ENCODE measurements at places on chromosomes 7 and 10.

GRCh38 chr10:95896071-95896850 lies 11.5 kb upstream of the CC2D2B start:
- DNase-seq: no peak

DNA sequence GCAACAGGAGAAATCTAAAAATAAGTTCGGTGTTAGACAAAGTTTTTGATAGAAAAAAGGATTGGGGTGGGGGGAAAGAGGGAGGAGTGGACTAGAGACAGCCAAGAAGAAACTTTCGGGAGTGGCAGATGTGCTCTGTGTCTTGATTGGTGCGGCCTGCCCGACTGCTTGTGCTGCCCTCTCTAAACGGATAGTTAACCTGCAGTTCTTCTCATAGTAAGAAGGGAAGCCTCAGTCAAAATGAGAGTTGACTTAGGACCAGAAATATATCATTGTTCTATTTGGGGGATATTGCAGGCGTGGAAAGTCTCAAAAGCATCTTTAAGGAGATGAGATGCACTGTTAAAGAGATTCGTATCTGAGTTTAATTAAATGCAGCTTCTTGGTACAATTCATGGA lies 39.3 kb downstream of the UBE3C start:
- DNase-seq: no peak

GRCh38 chr10:60209874-60210570 lies 179.7 kb downstream of the ANK3 start:
- DNase-seq: no peak

DNA sequence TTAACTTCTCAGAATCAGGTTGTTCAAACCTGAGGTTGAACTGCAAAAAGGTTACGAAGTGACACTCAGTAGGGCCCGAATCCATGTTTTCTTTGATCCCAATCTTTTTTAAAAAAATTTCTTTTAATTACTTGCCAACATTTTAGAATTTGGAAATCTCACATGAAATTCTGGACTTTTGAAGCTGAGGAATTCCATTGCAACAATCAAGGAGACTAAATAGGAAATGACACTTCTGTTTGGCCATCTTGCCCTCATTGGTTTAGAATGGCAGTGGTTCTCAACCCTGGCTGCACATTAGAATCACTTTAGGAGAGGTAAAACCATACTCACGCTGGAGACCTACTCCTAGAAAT lies 471 bp upstream of the TOMM7 start:
- DNase-seq: no peak

Measured in D341Med (cell line).